Heart right ventricle (tissue), 16 donors: ENCODE measurements at places on chromosomes 16 and 17.
A peak's percentile ranks its signal among the peaks of the same experiment; 100 is the strongest.

DNA sequence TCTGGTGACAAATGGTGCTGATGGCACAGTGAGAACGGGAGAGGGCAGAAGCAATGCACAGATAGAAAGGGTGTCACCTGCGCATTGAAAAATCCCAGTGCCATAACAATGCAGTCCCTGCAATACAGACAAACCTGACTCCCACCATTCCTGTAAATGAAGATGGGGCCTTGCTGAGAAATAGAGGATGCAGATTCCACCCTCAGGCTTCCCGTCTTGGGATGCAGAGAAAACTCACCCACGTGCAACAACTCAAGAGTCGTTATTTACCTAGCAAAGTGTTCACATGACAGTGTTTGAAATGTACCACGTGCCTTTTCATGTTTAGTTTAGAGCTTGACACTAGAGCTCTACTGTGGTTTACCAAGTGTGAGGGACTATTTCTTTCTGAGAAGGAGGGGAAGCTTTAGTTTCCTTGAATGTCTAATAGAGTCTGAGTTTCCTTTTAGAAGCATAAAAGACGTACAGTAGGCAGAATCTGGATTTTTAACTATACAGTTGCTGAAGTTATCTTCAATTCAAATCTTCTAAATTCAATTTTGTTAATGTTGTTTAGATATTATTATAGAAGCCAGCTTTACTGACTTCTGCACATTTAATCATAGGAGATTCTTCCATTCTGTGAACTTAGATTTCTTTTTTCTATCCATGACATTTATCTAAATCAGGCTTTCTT lies 35.6 kb downstream of the WWOX start:
- DNase-seq, result no peak

DNA sequence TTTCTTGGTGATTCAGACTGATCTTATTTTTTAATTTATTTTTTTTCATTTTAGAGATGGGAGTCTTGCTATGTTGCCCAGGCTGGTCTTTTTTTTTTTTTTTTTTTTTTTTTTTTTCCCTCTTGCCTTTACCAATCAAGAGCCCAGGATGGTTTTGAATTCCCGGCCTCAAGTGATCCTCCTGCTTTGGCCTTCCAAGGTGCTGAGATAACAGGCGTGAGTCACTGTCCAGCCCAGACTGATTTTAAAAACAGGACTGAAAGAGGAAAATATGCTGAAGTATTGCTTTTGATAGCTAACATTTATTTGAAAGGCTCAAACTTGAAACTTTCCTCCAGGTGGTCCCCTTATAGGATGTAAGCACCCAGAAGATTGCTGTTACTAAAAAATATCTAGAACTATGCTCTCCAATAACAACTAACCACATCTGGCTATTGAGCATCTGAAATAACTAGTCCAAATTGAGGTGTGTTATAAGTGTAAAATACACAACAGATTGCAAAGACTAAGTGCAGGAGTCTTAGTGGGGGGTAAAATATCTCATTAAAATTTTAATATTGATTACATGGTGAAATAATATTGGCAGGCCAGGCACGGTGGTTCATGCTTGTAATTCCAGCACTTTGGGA lies 15.8 kb upstream of the BRIP1 start:
- DNase-seq, result no peak

- no peak for DNase-seq
Measured at GRCh38 chr16:47150067-47150466, 6.3 kb upstream of the NETO2 start.

GRCh38 chr17:2084036-2084765 lies 29.3 kb downstream of the HIC1 start:
- DNase-seq, result peak; percentile 65

GRCh38 chr17:39618246-39618913 lies 8.4 kb upstream of the PPP1R1B start:
- DNase-seq, result no peak

DNA sequence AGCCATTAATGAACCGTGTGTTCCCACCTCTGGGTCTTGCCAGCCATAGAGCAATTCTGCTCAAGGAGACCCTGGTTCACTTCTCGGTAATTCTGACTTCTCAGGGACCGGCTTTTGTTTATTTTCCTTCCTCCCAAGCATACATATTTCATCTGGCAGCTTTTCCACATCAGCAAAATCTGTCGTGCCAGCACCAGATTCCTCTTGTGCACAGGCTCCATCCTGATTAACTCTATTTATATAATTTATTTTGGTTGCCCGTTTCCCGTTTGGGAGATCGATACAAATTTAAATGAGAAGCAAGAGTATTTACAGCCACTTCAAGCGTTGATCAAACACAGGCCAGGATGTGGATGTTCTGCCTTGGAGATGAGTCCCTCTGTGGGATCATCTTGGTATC lies 161.9 kb upstream of the XYLT1 start:
- no peak for DNase-seq

GRCh38 chr17:19646788-19647696 lies 1.5 kb upstream of the ALDH3A2 start:
- DNase-seq, result no peak

- no peak for DNase-seq
Measured at GRCh38 chr16:58789351-58789750, 55.2 kb upstream of the GOT2 start.

DNA sequence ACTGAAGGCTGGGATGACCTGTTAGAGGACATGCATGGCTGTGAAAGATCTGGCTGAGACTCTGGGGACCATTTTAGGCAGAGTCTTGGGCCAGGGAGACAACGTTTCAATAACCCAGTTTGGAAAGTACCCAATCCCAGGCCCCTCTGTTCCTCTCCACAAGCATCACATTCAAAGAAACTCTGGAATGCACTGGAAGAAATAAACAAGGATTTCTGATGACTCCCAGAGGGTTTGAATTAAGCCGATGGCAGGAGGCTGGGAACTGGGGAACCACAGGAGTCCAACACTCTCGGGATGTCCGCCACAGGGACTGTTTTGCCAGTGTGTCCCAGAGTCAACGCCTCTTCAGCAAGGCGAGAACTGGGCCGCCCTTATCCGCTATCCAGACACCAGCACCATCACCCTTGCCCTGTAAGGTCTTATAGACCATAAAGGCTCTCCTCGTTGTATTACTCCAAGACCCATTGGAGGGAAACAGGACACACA lies 3.3 kb downstream of the PMP22 start:
- DNase-seq, result peak; percentile 30

- DNase-seq, result no peak
Measured at GRCh38 chr16:16144416-16144815, 78.9 kb downstream of the ABCC6 start.

DNA sequence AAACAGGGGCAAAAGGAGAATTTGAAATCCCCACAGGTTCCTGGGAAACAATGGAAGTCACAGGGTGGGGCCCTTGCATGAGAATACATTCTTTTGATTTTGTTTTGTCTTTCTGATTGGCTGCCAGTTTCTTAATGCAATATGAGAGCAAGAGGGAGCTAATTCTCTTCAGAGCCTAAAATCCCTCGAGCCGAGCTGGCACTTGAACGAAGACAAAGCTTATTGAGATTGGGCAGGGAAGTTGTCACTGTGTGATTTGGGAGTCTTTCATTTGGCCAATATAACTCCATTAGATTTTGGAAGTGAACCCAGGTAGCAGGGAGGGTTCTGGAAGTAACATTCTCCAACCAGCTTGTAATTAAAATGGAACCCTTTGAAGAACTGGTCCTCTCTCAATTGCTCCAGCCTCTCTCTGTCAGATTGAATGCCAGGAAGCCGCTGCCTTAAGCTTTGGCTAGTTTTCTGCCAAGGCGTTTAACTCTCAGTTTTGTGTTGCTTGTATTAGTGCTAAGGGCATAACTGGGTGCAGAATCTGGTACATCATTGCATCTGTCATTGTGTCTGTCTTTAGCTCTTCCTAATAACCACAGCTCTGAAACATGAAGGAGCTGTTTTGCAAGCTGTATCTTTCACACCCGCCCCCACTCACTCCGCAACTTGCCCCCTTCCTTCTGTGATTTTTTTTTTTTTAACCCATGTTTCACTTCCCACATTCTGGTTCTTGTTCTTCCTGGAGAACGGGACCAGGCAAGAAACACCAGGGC lies 272.0 kb downstream of the MAF start:
- no peak for DNase-seq

GRCh38 chr17:28570716-28571360 lies 486 bp downstream of the PIGS start:
- peak; percentile 19 for DNase-seq

DNA sequence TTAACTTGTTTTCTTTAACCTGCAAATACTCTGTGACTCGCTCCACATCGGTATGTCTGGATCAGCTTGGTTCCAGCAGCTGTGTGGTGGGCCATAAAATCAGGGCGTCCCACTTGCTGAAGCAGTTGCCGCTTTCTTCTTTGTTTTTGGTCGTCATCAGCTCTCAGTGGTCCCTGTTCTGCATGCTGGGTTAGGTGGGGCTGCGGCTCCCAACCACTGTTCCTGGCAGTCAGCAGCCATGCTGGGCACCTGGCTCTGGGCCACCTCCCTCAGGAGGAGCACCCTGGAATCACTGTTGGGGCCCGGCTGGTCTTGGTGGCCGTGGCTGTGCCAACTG lies 23.0 kb downstream of the MGRN1 start:
- DNase-seq, result no peak

- DNase-seq, result peak; percentile 70
Measured at GRCh38 chr17:27381007-27381501, 75.2 kb upstream of the KSR1 start.

GRCh38 chr17:61556224-61557188 lies 34.5 kb downstream of the NACA2 start:
- DNase-seq, result no peak

DNA sequence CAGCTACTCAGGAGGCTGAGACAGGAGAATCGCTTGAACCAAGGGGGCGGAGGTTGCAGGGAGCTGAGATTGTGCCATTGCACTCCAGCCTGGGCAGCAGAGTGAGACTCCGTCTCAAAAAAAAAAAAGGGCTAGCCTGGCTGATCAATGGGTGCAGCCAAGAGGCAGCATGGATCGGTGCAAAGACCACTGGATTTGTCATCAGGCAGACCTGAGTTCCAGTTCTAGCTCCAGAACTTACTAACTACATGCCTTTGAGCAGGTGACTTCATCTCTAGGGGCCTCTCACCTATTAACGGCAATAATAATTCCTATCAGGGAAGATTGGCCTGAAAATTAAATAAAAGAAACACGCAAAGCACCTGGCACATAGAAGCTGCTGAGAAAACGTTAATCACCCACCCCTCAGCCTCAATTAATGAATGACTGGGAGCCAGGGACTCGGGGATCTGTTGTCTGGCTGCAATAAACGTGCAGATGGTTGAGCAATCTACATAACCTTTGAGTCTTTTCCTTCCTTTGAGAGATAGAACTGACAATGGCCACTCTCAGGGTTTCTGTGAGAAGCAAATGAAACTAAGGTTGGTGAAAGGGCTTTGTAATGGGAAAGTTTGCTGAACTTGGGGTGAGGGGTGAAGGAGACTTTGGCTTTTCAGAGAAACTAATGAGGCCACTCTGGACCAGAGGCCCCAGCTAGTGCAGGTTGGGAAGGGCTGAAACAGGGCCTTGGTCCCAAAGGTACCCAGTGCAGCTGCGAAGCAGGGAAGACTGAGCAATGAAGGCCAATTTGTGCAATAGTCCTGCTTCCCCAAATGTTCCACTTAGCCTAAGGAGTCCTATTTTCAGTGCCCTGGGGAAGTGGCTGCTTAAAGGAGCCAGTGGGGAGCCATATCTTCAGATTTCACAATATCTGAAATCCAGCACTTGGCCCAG lies 7.6 kb downstream of the SEZ6L2 start:
- DNase-seq, result no peak

GRCh38 chr17:35423761-35424160 lies 8.5 kb downstream of the SLFN12 start:
- no peak for DNase-seq

DNA sequence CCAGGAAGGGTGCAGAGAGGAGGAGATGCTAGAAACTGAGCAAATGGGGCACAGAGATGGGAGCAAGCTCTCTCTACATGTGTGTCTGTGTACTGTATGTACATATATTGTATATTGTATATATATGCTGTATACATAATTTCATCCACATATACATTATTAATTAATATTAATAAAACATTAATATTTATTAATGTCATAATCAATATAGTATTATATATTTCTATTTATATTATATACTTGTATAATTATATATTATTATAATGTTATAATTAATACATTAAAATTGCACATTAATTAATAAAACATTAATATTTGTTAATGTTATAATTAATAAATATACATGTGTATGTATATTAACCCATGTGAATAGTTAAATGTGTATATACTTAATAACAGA lies 31.5 kb upstream of the FOXF1 start:
- no peak for DNase-seq

- peak; percentile 73 for DNase-seq
Measured at GRCh38 chr17:58337600-58338453, 9.2 kb upstream of the TSPOAP1 start.

- DNase-seq, result no peak
Measured at GRCh38 chr17:43800736-43801135, 20.5 kb downstream of the CFAP97D1 start.

- no peak for DNase-seq
Measured at GRCh38 chr17:6681176-6681575, 29.6 kb downstream of the C17orf100 start.

DNA sequence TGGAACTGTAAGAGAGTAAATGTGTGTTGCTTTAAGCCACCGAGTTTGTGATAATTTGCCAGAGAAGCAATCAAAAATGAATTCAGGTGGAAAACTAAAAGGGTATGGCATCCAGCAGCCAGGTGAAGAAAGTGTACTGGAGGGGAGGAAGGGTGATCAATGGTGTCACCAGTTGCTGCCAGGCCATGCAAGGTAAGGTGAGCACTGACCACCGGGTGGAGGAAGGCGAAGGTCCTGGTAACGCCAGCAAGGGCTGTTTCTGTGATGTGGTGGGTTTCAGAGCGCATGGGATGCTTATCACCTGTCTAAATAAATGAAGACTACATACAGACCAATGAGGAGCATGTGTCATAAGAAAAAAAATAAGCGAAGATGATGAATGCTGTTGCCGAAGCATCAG lies 6.9 kb downstream of the FA2H start:
- DNase-seq, result no peak

DNA sequence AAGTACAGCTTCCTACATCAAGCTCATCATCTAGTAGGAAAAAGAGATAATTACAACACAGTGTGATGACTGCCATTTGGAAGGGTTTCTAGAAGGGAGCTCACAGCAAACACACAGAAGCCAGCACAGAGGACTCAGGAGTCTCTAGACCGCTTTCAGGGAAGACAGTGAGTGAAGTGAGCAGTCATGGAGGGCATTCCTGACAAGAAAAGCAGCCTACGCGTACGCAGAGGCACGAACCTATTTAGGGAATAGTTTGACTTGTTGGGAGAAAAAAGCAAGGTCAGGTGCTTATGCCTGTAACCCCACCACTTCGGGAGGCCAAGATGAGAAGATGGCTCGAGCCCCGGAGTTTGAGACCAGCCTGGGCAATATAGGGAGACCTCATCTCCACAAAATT lies 8.4 kb upstream of the HASPIN start:
- no peak for DNase-seq

DNA sequence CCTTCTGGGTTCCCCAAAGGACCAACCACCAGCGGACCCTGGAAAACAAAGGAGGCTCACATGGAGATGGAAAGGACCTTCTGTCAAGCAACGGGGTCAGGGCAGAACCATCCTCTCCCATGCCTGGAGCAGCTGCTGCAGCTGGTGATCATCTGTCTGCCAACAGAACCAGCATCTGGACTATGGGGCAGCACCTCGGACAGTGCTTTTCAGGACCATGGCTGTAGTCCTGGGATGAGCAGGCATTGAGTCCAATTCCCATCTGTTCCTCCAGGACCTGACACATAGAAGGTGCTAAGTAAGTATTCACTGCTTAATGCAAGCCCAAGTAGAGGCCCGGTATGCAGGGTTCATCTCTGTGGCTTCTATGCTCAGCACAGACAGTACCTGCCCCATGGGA lies 304.7 kb downstream of the XYLT1 start:
- DNase-seq, result no peak
